CD4-positive, alpha-beta T cell treated with Interleukin-15 for 4 hours (primary cell): ENCODE measurements at places on chromosomes 11 and 22.

GRCh38 chr11:70710601-70711000 lies 312.3 kb downstream of the CTTN start:
- no peak for DNase-seq

DNA sequence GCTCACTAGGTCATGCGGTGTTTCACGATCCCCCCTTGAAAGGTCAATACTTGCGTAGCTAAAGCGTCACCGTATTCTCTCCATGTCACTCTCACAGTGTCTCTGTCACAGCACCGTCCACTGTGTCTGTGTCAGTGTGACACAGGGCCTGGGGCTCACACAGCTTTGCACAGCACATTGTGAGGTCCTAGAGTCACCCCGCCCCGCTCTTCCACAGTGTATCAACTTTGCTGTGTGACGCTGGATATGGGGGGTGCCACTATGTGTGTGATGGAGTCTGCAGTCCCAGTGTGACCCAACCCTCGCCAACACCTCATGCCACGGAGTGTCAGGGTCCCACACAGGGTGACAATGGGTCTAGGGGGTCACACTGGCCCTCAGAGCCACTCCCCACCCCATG lies 583 bp downstream of the P4HA3 start:
- DNase-seq, result no peak

GRCh38 chr11:73280626-73281025 lies 8.5 kb downstream of the P2RY6 start:
- no peak for DNase-seq

- DNase-seq, result no peak
Measured at GRCh38 chr22:27748349-27748748, 53.2 kb downstream of the MN1 start.

DNA sequence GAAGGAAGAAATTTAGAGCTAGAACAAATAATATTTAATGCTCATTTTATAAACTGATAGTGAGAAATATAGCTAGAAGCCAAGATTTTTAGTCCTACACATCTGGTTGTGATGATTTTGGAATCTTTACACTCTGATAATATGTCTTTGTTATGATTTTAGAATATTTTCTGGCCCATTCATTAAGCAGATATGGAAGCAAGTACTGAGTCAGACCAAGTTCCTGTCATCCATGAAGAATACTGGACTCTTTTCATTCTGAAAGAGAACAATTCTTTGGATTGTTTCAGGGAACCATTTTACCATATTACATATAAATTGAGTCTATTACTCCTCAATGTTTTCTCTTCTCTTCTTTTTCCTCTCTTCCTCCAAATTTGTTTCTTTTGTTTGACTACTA lies 227.4 kb downstream of the TMEM135 start:
- DNase-seq, result no peak

GRCh38 chr11:57349491-57350274 lies 11.5 kb downstream of the P2RX3 start:
- DNase-seq, result peak; percentile 60

DNA sequence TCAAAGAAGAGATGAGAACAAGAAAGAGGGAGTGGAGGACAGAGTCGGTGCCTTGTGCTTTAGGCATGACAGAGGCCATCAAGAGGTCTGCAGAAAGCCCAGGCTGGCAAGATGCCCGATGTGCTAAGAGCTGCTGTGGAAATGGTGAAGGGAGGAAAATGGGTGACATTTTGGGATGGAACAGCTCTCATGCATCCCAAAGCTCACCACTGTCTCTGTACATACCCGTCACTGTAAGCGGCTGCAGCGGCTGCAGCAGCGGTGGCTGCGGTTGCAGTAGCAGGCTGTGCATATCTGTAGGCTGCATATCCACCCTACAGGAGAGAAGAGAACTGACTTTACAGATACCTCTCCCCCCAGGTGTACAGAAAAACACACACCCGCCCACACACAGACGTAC lies 28.6 kb downstream of the APOL5 start:
- no peak for DNase-seq

- no peak for DNase-seq
Measured at GRCh38 chr11:118842369-118842768, 41.3 kb upstream of the CXCR5 start.

GRCh38 chr22:42353883-42354727 lies 78.1 kb downstream of the NFAM1 start:
- no peak for DNase-seq

DNA sequence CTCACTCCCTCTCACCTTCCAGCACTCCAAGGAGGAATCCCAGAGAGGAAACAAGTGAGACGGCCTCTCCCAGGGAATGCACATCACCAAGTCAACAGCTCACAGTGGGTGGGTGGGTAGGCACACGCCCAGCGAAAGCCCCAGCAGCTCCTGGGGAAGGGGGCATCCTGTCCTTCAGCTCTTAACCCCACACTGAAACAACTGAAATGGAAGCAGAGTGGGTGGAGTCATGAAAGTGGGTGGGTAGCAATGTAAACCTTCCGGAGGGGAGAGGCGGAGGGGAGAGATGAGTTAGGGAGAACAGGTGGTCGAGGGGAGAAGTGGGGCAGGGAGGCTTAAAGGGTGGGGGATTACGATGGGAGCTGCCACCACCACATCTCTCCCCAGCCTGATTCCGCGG lies 5.4 kb downstream of the MCHR1 start:
- no peak for DNase-seq

- DNase-seq, result no peak
Measured at GRCh38 chr11:92424281-92424680, 199.7 kb downstream of the FAT3 start.

DNA sequence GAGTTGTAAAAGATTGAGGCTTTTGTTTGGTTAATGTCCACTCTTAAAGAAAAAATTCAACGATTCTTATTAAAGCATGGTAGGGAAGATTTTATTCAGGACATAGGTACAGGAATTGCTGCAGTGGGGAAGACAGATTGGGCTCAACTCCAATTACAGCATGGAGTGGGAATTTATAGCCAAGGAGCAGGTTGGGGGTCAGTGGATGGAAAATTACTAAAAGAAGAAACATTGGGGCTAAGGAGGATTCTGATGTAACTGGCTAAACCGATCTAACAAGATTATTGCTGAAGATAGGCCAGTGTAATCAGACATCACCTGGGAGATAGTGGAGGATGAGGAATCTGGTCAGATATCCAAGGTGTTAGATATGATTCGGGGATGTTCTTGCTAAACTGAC lies 97.4 kb downstream of the FAR1 start:
- no peak for DNase-seq

DNA sequence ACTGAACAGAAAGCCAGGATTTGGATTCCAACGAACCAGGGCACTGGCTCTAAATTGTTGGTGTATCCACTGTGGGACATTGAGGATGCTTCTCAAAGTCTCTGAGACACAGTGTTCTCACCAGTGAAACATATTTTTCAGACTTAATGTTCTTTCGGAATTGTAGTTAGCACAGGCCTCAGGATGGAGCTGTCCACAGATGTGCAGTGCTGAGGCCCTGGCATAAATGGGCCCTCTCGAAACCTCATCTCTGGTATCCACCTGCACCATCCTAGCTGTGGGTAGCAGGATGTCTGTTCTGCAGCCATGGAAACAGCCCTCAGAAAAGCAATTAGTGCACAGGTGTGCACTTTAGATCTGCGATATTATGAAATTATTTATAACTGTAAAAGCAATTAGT lies 656.8 kb downstream of the TBC1D22A start:
- DNase-seq, result no peak

GRCh38 chr11:82995754-82996398 lies 75.8 kb downstream of the RAB30 start:
- DNase-seq, result no peak

DNA sequence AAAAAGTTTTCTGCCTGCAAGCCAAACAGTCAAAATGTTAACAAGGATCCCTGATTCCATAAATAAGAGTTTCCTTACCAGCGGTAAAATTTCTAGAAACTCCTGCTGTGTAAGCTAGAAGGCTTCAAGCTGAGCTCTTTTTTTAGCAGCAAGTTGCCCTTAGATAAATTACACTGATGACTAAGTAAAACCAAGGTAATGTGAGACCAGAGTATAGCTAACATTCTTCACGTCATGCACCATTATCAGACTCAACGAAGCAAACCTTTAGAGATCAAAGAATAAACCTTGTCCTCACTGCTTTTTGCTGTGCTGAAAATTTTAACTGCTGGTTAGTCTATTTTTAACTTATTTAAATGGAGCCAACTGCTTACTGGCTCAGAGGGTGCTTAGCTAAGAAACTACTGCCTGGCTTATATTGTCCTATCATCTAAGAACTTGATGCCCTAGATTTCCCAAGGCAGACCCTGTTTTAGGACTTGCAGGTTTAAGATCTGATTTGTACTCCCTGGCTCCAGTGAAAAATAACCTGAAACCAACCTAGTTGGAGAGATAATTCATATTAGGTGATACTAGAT lies 900.7 kb downstream of the JRKL start:
- DNase-seq, result no peak

DNA sequence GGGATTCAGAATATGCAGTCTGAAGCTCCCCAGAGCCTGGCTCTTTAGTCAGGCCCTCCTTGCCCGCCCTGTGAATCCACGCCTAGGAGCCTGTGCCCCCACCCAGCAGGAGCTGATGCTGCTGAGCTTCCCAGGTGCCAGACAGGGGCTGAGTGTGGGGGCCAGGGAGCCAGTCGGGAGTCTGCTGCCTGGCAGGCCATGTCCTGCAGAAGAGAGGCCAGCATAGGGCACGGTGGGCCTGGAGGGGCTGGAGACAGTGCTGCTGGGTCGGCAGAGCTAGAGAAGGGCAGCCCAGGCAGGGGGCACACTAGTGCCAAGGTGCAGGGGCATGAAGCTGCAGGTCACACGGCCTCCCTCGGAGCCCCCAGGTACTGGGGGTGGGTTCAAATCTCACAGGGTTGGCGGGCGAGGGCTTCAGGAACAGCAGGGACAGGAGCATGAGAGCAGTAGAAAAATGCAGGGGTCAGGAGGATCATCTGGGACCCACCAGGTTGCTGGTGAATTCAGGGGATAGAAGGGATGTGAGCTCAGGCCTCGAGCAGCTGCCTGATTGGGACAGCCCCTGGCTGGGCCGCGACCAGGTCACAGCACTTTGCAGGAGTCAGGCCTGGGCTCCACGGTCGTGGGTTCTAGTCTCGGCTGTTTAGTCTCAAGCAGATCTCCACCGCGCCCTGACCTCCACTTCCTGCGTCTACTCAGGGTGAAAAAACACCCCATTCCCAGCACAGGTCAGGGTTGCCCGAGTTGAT lies 4.1 kb upstream of the SEPTIN5 start:
- DNase-seq, result no peak

DNA sequence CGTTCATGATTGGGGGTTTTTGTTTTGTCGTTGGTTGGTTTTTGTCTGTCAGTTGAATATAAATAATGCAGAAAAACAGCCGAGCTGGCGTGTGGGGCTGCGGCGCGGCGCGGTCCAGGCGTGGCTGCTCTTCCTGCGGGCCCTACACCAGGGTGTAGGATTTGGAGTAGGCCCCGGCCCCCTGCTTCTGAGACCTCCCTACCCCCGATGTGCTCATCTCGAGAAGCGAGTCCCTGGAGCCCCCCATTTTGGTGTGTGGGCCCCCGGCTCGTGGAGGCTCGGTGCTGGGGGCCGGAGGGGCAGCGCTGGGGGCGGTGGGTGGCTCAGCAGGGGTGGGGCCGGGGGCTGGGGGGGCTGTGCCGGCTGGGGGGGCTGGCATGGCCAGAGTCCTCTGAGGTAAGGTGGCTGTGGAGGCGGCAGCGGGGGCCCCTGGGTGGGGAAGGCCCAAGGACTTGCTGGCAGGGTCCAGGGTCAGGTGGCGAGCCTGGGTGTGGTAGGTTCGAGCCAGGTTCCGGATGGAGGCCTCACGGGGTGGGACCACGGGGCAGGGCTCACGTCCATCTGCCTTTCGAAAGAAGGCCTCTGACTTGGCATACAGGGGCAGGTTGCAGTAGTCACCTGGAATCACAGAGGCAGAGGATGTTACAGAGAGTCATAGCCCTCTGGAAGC lies 100.7 kb downstream of the CEP164 start:
- DNase-seq, result no peak

DNA sequence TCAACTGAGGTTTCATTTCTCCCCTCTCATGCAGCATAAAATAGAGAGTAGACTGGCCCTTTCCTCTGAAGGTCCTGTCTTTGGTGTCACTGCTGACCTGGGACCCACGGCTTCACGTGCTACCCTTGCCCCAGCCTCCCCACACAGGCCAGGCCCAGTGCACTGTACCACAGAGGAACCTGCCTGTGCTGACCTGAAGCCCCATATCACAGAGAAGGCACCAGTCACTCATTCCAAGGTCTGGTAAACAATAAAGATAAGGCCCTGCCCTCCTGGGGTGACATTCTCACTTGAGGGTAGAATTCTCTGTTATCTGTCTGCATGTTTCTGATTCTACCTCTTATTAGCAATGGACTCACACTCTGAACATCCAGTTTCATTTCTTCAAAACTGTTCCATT lies 51.3 kb downstream of the RPL27A start:
- no peak for DNase-seq

- DNase-seq, result no peak
Measured at GRCh38 chr22:38456841-38457699, 2.1 kb upstream of the KCNJ4 start.

DNA sequence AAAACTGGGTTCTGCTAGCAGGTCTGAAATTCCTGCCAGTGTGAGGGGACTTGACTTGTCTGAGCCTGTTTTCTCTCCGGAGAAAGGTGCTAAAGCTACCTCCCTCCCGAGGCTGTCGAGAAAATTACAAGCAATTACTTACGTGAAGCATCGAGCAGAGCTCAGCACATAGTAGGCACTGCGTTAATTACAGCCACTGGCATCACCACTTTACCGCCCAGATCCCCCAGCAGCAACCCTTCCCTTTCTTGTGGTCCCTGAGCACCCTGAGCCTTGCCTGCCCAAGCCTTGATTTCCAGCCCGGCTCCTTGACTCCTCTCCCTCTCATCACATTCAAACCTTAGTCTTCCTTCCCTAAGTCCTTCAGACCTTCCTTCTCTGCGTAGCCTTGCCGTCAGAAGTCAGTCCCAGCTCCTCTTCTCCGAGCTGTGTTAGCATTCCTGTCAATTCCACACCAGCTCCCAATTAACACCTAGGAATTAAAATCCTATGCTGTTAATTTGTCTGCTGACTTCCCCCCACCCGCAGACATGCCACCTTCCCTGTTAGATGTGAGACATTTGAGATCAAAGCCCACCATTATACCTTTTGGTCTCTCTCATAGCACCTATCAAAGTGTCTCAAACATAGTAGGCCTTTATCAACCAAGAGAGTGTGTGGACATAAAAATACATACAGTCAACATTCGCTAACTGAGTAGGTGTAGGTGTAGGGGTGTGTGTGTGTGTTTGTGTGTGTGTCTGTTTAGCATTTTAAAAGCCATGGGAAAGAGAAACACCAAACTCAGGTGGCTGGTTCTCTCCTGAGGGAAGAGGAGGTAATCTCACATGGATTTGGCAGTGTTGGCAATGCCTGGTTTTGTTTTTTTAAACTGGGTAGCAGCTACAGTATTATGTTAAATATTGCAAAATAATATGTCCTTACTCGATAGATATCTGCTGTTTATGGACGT lies 2.8 kb upstream of the KCNJ5 start:
- no peak for DNase-seq
